ENCODE measurements at places on chromosomes 7 and 10. TPM values are rescaled to one million over a fixed set of nuclear protein-coding genes. Genes with fewer than 3 reads are reported as not detected.

DNA sequence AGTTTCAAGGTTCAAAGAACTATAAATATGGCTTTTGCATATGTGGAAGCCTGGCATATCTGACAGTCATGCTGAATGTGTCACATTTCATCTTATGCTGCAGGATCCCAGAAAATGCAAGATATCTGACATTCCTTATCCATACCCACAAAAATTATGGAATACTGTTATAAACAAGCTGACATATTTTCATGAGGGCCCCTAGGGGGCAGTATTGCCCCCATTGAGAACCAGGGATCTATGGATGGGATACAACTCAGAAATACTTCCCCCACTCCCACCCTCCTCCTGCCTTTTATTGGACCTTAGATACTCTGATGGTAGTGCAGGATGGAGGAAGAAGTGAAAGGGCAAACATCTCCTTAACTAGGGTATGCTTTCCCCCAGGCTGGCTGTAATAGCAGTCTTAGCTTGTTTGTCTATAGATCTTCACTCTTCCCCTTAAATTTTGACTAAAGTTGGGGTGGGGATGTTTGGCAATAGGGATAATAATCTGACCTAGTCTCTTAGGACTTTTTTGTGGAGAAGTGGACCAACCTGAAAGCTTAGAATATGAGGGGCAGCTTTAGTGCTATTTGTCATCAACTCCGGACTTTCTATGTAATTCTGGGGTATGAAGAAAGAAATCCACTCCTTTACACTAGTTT is 3.5 kb upstream of the GNGT1 start:
- DNase-seq: no peak

DNA sequence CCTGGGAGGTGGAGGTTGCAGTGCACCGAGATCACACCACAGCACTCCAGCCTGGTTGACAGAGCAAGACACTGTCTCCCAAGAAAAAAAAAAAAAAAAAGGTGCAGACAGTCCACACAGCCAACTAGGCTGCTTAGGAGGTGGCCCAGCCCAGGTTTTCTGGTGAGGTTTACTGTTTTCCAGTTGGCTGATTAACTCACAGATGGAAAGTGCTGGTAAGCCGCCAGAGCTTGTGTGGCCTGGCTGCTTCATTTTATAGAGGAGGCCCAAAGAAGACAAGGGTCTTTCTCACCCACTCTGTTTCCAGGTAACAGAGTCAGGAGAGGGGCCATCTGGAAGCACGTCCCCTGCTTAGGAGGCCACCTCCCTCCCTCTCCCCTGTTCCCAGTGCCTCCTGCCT is 6.2 kb downstream of the RHBDD2 start:
- DNase-seq: no peak

DNA sequence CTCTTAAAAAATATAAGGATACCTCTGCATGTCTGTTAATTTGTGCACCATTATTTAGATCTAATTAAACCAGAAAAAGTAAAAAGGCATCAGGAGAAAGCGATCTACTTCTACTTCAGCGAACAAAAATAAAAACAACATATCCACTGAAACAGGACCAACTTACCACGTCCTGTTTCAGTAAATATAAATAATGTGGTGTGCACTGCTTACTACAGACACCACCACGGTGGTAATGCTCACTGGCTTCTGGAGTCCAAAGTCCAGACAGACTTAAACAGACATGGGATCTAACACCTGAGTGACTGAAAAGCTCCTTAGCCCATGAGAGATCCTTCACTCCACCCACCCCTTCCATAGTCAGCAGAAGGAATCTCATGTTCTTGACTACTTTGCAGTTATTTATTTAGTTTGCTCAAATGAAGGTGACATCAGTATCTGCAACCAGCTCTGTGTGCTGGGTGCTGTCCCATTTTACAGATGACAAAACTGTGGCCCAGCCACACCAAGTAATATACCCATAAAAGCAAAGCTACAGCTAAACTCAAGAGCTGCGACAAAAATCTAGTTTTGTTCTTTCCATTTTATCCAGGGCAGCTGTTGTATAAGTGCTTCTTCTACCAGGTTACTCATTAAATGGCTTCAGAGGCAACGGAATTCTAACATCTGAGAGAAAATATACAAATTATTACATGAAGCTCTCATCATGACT is 62.1 kb upstream of the NCAPG2 start:
- no peak for DNase-seq

DNA sequence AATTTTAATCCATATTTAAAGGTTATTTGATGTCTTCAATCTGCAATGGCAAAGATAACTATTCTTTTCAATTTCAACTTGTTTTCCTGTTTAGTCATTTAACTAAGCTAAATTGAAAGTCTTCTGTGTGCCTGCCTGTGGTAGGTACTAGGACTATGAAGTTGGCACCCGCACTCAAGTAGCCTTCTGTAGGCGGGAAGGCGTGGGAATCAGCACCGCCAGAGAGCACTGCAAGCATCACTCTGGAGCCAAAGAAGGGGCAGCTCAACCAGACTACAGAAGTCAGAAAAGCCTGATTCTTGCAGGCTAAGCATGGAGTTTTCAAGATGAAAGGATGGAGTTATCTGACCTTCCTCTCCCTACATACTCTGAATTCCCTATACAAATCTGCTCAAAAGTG is 269.0 kb upstream of the PHF14 start:
- no peak for DNase-seq

- DNase-seq: no peak
Observed at GRCh38 chr7:92840316-92840715, 3.9 kb upstream of the CDK6 start.

- DNase-seq: no peak
Observed at GRCh38 chr7:29955799-29956486, 33.7 kb downstream of the SCRN1 start.

DNA sequence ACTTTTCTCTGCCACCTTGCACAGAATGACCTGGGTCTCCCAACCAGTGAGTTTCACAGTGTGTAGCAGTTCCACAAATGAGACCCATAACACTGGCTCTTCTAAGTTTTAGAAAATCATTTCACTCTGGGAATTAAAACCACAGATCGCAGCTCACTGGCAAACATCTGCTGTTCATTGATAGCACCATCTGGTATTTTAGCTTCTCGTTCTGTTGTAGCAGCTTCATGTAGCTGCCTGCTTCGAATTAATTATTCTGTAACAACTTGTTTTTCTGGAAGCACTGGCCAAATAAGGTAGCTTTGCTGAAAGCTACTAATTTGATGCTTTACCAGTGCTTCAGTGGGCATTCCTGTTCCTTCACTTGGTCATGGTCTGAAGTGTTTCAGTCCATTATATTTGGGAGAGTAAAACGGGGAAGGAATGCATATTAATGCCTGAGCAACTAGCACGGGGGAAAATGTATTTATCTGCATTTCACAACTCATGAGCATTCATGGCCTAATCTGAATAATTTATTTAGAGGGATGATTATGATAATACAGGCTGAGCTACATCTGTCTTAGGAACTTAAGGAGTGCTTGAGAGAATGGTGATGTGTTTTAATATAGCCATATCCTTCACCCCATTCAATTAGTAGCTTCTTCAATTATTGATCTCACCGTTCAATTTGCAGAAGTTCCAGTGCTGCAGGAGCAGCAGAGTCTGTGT is 447.4 kb downstream of the XPNPEP1 start:
- DNase-seq: no peak

DNA sequence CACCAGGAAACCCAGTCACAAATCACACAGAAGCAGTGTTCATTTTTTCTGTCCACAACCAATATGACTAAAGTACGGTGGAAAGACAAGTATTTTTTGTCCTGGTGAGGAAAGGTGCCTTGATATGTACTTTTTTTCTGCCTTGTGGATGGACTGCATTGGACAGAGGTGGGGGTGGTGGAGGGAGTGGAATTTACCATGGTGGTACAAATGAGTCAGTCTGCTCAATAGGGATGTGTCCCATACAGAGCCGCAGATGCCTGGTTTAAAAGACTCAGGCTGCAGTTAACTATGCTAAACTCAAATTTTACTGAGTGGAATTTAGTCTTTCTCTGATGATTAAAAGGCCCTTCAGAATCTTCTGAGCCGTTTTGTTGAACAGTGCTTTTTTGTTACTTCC is 674.5 kb upstream of the GALNT17 start:
- DNase-seq: no peak

GRCh38 chr10:49296836-49297235 is 2.1 kb upstream of the C10orf71 start:
- no peak for DNase-seq

DNA sequence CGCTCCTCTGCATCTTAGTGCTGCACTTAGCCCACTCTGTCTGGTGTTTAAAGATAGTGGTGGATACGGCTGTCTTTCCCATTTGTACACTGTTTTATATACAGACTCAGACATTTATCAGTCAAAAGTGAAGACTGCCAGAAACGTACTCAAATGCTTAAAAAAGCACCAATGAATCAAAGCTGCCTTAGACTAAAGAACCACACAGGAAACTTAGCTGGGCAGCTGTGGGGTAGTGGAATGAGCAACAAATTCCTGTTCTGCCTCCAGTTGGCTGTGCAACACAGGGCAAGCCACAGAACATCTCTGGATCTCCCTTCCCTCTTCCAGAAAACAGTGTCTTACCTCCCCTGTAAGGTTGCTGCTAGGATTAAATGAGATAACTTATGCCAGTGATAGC is 76.0 kb downstream of the ATXN7L1 start:
- DNase-seq: no peak

GRCh38 chr10:3077940-3078630 is 10.7 kb downstream of the PFKP start:
- no peak for DNase-seq

GRCh38 chr10:58048936-58049335 is 218.8 kb downstream of the IPMK start:
- DNase-seq: no peak

The CDHR3 gene
- 22.2 TPM for polyA plus RNA-seq

The GIMAP4 gene
- 20.1 TPM for polyA plus RNA-seq

The ACSM6 gene
- polyA plus RNA-seq: not detected

The ATG9B gene
- 0.73 TPM for polyA plus RNA-seq

The LIPK gene
- not detected for polyA plus RNA-seq

The DYDC2 gene
- polyA plus RNA-seq: not detected

The GNG11 gene
- polyA plus RNA-seq: 21.8 TPM

The FFAR4 gene
- polyA plus RNA-seq: 0.04 TPM

The INMT gene
- 8.3 TPM for polyA plus RNA-seq

The ADRA2A gene
- 4.4 TPM for polyA plus RNA-seq

The STEAP1B gene
- polyA plus RNA-seq: 1.7 TPM

All from forelimb muscle (tissue), 1 donor.